KG1 (cell line): ENCODE measurements at places on chromosomes 3 and 15.

DNA sequence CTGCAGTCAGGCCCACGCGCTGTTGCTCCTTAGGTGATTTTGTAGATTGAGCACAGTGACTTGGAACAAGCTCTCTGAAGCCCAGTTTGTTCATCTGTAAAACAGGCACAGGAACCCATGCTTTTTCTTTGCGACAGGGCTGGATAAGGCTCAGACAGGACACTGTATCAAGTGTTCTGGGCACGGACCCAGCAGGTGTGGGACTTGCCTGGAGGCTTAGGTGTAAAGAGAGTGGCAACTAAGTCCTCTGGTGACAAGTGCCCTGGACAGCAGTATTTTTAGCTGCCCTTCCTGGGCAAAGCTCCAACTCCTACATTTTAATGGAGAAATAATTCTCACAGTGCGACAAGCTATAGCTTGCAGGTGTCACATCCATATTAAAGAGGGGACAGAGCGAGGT, 32.2 kb downstream of the CD276 start:
- no peak for DNase-seq

DNA sequence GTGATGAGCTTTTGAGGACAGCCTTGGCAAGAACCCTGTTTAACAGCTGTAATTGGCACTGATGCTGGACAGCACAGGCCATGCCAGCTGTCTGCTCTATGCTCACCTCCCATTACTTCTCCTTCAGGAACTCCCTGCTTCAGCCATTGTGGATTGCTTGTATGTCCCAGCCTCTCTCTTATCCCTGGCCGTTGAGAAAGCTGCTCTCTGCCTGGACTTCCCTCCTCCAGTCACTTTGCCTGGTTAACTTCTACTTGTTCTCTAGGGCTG, 444.5 kb downstream of the EPHB1 start:
- DNase-seq: no peak

DNA sequence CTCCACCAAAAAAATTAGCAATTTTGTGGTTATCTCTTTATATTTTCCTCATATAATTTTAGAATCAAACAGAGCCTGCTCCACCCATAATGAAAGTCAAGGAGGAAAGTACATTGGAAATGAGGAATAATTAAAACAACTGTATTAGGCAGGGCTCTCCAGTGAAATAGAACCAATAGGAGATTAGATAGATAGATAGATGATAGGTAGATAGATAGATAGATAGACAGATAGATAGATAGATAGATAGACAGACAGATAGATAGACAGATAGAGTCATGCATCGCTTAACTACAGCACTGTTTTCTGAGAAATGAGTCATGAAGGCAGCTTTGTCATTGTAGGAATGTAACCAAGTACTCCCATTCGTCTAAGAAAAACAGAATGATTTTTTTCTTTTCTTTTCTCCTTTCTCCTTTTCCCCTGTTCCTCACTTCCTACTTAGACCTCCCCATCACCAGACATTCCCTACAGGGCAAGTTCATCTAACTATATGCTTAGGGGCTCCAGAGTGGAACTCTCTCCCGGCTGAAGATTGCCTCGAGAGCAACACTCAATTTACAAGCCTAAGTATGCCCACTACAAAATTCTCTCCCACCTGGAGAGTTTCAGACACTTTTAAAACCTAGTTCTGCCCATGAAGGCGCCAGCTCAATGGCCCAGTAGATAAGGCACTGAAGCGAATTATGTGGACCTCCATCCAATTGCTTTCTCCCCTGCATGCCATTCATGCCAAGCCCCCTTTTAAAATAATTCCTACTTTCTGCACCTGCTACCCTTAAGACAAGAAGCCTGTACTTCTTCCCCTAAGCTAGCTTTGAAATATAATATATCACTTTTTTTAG, 53.3 kb upstream of the LIPC start:
- DNase-seq: no peak

DNA sequence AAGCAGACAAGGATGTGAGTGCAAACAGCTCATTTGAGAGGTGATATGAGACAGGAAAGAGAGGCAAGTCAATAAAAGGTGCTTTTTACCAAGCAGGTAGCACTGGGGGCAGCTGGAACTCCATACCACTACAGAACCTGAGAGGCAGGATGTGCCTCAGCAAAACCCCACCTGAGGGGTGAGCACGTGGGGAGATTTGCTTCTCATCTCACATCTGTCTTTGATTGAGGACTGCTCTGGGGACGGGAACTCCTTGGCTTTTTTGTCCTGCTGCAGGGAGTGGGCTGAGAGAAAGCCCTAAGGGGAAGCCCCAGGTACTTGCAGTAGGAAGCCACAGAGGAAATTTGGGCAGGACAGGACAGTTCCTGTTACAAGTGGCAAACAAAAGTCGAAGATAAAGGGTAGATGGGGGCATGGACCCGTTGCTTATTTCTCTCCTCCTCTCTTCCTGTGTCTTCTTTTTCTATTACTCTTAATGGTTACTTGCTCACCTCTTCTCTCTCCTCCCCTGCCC, 27.1 kb downstream of the CFAP161 start:
- DNase-seq: no peak

- no peak for DNase-seq
Measured at GRCh38 chr3:158458464-158458863, 112.5 kb upstream of the MLF1 start.

- no peak for DNase-seq
Measured at GRCh38 chr3:42177068-42177800, 86.1 kb downstream of the TRAK1 start.

GRCh38 chr15:87758794-87759418, 497.6 kb downstream of the NTRK3 start:
- no peak for DNase-seq
